ENCODE measurements at places on chromosomes 2 and 18.

GRCh38 chr2:152620985-152621384 lies 96.3 kb downstream of the PRPF40A start:
- DNase-seq: no peak

DNA sequence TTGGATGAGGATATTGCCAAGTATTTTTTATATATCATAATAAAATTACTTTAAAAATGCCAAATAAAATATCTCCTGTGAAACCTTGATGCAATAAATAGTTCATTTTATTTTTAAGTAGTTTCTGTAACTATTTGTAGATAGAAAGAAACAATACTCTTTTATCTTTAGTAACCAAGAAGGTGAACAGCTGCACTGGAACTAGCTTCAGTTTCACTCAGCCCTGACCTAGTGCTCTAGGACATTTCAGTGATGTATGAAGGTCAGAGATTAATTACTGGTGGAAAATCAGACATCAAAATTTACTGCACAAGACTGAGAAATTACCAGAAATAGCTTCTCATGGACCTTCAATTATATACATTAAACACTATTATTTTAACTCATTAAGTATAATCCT lies 1305.0 kb downstream of the CNTNAP5 start:
- no peak for DNase-seq

DNA sequence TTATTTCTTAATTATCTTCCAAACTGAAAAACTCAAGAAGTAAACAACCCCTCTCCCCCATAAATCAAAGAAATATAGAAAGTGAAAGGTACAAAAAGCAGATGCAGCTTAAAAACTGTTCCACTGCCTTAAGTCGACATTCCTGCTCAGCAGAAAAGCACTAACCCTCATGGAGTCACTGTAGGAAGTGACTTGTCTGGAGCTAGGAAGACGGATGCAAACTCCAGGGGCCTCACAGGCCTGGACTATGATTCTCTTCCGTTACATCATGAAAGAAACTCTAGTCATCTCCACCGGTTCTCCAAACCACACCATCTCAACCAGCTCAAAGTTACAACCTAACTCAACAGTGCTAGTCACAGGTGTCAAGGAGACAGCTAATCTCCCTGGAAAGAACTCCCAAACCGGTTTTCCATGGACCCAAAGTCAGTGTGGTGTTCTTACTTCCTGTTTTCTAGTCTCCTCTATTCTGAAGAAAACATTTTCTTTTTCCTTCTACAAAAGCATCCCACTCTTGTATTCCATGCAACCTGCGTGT lies 128.4 kb downstream of the PIEZO2 start:
- DNase-seq: no peak

- DNase-seq: no peak
These were observed 239.8 kb downstream of the EN1 start for GRCh38 chr2:118607641-118608040.

- no peak for DNase-seq
These were observed 79.1 kb upstream of the CYP1B1 start for GRCh38 chr2:38155015-38155414.

- DNase-seq: no peak
These were observed 73.3 kb downstream of the NDUFA10 start for GRCh38 chr2:239951825-239952224.

- DNase-seq: no peak
These were observed 46.3 kb upstream of the FAM124B start for GRCh38 chr2:224448236-224448635.

DNA sequence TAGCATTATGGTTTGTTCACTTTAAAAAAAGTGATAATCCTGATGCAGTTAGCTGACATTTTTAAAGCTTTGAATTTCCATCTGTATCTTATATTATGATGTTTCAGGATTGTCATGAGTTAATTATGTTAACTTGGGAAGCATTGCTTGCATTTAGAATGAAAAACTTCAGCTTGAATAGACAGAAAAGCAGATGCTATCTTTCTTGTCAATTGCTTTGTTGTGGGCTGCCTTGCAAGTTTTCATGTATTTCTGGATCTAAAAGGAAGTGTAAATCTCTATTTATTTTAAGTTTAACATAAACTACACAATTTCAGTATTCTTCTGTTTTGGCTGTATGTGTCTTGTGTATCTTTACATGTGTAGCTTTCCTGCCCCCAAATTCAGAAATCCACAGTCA lies 479.5 kb downstream of the ARHGAP15 start:
- no peak for DNase-seq

DNA sequence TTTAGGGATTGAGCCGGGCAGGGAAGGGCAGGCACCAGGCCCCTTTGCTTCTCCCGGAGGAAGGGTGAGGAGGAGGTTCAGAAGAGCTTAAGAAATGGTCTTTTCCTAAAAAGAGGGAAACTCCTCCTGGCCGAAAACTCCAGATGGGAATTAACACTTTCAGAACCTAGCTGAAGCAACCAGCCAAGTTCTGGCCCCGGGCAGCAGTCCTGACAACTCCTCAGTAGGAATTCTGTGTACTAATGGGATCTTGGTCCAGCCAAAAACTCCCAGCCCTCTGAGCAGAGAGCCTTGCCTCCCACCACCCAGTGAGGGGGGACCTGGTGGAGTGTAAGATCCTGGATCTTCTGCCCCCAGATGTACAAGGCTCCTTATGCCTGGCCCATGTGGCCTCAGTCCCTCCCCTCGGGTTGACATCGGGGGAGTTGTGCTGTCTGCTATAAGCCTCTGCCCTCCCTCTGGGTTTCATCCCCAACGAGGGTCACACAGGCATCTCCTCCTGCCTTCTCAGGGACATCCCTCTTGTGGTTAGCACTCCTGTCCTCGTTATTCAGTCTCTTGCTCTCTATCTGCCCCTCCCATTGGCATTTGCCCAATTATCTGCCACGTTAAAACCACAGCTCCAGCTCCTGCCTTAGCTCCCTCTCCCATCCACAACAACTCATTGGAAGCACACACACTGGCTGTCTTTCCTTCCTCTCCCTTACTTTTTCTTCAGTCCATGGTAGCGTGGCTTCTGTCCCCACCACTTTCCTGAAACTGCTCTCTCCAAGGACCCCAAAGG lies 184.6 kb downstream of the CYP26B1 start:
- peak; percentile 63 for DNase-seq

DNA sequence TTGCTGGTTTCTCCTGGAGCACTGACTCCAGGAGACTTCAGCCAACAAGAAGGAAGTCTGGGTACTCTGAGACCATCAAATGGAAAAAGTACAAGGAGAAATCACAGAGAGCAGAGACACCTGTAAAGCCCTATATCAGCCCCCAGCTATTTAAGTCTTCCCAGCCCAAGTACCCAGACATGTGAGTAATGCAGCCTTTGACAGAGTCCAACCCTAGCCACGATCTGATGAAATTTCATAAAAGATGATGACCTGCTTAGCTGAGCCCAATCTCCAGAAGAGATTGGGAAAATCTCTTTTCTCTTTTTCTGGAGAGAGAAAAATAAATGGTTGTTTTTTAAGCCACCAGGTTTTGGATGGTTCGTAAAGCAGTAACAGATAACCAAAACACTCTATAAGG lies 196.6 kb downstream of the NBAS start:
- DNase-seq: peak; percentile 22

GRCh38 chr18:65498605-65499004 lies 252.2 kb upstream of the CDH7 start:
- DNase-seq: no peak

All from fibroblast of skin of right biceps (primary cell).